CD4-positive, alpha-beta T cell treated with Interleukin-2 at 100 ng/mL for 4 hours (primary cell): ENCODE measurements at places on chromosomes 5 and 9.

GRCh38 chr9:109600142-109600541 is 102.0 kb upstream of the PTPN3 start:
- no peak for DNase-seq

DNA sequence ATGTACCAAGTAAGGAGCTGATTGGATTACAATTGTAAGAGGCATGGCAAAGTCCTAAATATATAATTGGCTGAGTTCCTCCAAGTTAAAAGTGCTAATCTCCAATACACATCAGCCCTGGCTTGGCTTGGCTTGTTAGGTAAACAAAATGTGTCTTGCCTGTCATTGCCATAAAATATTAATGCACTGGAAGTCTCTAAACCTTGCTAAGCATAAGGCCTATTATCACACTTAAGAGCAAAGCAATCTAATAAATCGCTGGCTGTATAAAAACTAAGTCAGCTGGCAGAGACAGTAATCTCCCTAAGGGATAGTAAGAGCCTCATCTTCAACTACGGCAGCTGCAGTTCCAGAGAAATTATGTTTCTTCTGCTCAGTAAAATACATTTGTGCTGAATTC is 418.6 kb upstream of the GRAMD2B start:
- no peak for DNase-seq

DNA sequence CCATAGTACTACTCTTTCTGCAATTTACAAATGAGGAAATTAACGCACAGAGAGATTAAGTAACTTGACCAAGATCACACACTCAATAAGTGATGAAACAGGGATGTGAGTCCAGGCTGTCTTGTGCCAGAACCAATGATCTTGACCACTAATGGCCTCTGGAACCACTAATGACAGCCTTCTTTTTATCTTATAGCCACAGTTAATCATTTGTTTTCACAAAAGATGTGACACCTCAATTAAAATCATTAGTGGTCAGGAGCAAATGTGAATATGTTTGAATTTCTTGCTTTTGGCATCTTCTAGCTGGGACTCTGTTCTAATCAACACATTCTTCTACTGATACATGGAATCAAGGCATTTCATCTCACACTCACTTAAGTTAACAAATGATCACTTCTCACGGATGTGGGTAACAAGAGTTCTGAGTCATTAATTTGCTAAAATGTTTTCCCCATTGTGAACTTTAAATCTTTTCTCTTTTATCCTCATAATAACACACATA is 102.7 kb upstream of the CD180 start:
- no peak for DNase-seq

DNA sequence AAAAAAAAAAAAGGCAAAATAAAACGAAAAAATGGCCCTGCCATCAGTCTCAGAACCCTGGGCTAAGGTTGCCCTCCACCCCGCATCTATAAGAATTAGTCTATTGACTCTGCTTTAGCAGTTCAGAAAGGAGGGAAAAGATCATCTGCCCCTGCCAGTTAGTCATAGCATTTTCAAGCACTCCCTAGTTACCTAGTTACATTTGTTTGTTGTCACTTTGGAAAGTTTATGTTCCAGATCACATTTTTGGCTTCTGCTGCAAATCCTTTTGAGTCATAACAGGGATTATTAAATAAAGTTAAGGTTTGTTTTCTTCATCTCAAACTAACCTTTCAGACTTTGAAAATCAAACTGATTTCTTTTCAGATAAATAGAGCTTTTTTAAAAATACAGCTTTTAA is 52.1 kb downstream of the AQP7 start:
- no peak for DNase-seq

DNA sequence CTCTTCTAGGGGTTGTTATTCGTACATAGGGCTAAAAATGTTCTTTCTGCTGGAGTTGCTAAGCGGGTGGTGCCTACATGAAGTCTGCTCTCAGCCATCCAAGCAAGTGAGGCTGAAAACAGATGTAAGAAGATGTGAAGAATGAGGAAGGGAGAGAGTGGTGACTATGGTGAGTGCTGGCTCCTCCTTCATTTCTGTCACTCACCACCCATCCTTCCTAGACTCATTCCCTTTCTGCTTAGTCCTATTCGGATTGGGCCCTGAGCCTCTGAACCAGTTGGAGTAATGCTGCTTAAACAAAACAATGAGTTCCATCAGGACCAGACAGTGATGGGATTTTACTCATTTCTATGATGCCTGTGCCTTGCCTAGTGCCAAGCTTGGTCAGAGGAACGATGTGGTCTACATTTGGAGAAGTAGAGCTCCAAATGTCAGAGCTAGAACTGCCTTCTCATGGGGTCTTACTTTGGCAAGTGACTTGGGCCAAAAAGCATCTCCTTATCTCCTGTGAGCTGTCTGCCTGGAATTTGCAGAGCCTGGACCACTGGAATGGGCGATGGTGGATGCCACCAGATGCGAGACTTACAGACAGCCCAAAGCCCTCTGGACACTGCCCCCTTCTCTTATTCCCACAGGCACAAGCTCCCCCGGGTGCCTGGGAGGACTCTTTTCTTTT is 192.9 kb downstream of the FBXL7 start:
- DNase-seq = no peak

GRCh38 chr9:137382444-137383080 is 40.4 kb downstream of the EXD3 start:
- no peak for DNase-seq

- DNase-seq = no peak
Measured at GRCh38 chr5:137617528-137618205, 118.2 kb downstream of the KLHL3 start.

DNA sequence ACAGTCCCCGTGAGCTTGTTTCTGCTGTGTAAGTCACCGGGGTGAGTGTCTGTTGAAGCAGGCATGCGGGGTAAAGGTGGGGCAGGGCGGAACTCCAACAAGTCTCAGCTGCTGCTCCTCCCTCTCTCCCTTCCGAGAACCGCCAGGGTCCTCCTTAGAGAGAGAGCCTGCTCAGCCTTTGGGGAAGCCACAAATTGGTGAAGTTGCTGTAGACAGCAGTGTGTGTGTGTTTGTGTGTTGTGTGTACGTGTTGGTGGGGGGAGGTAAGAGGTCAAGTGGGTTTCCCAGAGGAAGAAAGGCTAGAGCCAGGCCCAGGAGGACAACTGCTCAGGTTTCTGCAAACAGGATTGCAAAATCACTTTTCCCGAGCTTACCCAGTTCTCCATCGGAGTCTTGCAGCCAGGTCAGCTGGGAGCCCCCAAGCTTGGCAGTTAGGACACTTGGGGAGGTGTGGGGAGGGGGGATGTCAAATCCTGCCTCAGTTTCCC is 38.9 kb upstream of the DAB2IP start:
- DNase-seq = no peak

GRCh38 chr5:58912116-58912515 is 329.2 kb downstream of the RAB3C start:
- DNase-seq = no peak

DNA sequence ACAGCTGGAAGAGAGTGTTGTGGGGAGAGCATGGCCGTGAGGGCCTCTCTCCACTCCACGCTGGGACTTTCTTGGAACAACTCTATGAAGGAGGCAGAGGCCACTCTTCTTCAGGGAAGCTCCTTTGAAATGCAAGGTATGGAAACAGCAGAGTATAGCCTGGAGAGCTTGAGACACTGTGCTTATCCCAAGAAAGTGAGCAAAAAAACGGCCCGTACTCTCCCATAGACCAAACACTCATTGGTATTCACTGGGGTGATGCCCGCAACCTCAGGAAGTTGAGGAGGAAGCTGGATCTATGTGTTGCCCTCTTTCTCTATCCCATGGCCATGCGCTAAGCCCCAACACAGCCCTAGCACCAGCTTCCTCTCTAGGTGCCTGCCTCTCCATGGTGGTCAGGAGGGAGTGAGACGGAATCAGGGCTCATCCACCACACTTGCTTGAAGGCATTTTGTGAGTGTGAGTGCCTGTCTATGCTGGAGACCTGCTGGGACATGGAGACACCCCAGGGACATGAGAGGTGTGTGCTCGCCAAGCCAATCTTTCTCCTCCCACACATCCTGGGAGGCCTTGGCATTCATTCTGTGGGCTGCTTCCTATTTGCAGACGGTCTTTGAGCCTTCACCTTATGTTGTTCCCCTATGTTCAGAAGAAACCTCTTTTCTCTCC is 616.6 kb downstream of the IRX1 start:
- DNase-seq = no peak
